HepG2 (cell line): ENCODE measurements at places on chromosomes 2 and 18. TPM values are rescaled to one million over a fixed set of nuclear protein-coding genes. Genes with fewer than 3 reads are reported as not detected.

- no peak for DNase-seq
Measured at GRCh38 chr2:60073201-60073600, 480.3 kb downstream of the BCL11A start.

DNA sequence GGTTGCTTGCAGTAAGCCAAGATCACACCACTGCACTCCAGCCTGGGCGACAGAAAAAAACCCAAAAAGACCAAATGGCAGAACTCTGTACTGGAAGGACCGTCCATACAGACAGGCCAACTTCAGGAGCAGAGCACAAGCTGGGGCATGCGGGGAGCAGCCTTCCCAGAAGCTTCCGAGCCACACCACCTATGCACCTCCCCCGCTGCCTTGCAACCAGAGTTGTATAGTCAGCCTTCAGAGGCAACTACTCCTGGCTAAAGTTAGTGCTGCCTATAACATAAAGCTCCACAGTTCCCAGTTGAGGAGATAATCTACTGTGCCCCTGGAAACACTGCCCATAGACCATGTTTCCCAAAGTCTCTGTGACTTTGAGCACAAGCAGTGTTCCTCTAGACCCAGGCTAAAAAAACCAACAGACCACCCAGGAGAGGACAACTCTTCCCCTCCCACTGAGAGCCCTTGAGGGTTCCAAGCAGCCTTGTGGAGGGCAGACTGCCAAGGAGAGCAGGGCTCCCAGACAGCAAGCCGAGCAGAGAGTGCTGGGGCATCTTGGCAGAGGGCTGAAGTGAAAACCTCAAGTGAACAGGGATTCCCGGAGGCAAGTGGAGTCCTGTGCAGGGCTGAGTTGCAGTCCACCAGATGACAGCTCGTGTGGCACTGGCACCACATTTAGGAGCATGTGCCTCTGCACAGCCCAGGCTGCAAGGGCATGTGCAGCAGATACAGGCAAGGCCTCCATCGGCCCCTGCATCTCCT lies 6.8 kb downstream of the SFT2D3 start:
- no peak for DNase-seq

DNA sequence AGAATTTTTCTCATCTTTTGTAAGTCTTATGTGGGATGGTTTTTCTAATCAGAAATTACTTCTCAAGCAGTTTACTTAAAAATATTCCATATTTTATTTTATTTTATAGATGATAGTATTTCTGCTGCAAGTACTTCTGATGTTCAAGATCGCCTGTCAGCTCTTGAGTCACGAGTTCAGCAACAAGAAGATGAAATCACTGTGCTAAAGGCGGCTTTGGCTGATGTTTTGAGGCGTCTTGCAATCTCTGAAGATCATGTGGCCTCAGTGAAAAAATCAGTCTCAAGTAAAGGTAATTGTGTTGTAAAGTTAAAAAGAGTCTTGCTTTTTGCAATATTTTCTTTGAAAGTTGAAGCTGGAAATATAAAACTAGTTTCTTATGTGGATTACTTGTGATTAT lies 76.2 kb downstream of the EML4 start:
- no peak for DNase-seq

DNA sequence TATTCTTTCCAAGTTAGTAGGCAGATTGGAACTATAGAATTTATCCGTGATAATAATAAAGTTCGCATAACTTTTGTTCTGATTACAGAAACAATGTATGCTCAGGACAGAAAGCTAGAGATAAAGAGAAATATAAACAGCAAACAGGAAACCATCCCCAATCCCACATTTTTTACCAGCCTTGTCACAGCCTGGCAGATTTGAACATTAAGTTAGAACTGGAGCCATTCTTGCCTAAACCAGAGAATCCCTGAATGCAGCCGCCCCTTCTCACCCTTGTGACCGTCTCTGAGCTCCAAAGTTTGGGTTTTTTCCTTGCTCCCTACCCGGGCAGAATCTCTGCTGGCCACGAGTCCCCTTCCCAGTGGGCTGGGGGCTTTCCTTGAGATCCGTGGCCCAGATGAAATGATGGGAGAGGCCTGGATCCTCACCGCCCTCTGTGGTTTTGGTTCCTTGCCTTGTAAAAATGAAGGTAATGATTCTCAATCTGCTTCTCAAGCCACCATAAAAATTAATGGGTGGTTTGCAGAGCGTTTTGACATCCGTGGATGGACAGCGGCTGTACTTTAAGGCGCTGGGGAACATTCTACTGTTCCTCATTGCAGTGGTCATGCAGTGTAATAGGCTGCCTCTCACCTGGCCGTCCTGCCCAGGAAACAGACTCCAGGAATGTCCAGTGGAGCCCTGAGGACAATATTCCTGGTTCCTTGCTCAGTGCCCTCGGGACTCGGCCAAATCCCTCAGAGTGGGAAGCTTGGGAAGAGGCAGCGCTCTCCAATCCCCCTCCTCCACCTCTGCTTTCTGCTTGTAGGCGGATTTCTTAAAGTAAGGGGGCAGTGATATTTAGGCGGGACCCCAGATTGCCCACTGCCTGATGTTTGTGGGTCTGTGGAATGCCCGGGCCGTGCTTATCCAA lies 1.6 kb downstream of the SH3BP4 start:
- DNase-seq: no peak

DNA sequence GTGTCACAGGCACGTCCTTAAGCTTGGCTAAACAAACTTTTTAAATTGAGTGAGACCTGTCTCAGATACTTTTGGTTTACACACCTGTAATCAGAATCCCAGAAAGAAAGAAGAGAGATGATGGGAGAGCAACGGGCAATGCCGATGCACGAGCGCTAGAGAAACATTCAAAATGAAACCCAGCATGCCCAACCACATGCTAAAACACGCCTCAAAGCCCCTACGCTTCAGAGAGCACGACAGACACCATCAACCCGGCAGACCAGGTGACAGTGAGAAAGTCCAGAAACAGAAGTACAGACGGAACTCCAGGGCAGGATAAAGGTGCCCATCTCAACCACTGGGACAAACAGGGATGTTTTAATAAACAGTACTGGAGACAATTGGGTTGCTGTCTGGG lies 85.5 kb downstream of the HDAC4 start:
- DNase-seq: no peak

- DNase-seq: peak; percentile 55
Measured at GRCh38 chr2:108215794-108216211, 24.0 kb upstream of the SULT1C3 start.

DNA sequence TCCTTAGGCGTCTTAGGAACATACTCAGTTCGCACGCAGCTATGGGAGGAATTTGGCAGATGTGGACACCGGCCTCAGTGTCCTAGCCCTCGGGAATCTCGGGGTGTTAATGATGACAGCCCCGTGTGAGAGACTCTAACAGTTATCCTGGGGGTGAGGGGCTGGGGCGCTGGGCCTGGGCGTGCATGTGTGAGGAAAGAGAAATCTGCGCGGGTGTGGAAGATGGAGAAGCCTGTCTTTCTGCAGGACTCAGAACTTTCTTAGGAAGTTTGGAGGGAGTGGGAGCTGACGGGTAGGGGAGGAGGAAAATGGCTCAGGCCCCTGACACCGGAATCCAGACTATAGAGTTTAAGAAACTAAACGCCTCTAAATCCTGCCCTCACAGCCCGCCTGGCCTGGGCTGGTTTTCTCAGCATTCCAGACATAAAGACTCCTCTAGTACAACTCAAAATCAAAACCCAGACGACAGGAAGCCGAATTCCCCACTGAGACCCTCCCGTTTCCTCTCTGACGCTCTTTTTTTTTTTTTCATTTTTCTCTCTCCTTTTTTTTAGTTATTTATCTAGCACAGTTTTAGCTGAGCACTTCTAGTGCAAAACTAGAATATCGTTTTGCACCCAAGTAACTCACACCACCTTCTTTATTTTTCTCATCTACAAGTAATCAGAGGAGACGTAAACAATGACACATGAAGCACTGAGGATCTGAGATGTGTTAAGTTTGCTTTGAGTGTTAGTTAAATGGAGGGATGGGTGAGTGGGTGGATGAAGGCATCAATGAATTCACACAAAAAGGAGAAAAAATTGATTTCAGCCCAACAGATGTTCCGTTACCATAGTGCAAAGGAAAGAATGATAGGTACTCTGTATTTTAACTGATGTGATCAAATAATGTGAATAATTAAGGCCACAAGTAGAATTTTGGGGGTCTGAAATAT lies 1.2 kb upstream of the HAAO start:
- DNase-seq: no peak

GRCh38 chr2:214774108-214774507 lies 35.4 kb downstream of the BARD1 start:
- no peak for DNase-seq

DNA sequence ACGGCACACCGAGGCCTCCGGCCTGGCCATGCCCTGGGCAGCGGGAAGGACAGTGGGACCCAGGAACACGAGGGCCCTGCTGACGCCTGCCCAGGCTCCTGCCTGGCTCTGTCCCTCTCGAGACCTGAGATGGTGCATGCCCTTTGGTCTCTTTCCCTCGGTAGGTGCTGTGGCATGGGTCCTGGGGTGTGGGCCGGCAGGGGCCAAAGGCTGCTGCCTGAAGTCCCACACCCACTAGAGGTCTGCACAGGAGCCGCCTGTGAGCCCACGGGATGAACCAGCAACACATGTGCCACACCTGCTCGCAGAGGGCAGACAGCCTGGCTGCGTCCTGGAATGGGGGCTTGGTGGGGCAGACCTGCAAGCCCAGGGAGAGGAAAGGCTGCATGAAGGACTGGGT lies 73.3 kb downstream of the NDUFA10 start:
- no peak for DNase-seq

GRCh38 chr2:2746731-2747130 lies 415.7 kb upstream of the MYT1L start:
- DNase-seq: no peak

- DNase-seq: no peak
Measured at GRCh38 chr2:73821227-73821626, 7.5 kb upstream of the STAMBP start.

GRCh38 chr2:14776216-14776615 lies 143.7 kb downstream of the LRATD1 start:
- DNase-seq: no peak

DNA sequence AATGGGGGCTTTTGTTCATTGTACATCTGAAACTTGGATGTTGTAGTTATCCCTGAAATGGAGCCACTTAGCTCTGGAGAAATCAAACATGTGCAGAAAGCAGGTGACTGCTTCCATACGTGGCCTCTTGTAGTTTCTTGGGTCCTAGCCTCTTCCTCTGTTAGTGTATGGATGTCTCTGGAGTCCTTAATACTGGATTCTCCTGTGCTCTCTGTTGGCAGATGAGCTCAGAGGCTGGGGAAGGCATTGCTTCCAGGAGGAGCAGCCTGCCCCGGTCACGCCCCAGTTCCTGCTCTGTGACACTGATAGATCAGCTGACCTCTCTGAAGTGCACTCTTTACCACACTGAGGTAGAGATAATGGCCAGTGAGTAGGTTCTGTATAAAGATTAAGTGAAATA lies 176.2 kb downstream of the LDLRAD4 start:
- no peak for DNase-seq

GRCh38 chr2:216477283-216478035 lies 21.2 kb upstream of the RPL37A start:
- DNase-seq: no peak

DNA sequence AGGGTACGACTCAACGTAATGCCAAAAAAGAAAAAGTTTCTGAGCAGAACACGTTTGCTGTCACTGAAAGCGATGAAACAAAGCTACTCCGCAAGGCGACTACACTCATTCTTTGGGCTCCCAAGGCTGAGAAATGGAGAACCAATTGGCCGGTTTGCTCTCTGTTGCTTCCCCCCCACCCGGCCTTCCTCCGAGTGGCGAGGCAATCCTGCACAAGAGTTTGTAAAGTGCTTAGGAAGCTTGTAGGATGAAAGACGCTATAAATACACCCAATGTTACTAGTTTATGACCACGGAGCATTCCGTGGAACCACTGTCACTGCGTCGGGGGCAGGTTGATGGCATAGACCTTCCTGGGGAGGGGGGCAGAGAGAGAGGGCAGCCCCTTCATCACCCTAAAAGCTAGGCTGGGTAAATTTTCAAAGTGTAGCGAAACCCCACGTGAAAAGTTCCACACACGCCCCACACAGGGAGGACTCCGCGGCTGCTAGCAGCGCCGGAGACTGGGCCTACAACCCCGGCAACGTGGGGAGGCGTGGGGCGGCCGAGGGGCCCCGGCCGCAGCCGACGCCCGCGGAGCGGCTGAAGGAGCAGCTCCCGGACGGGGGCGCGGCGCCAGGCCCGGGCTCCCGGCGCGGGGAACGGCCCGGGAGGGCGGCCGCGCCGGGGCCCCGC lies 915 bp downstream of the CUL3 start:
- peak; percentile 34 for DNase-seq

- no peak for DNase-seq
Measured at GRCh38 chr2:70560040-70560439, 6.4 kb upstream of the TGFA start.

DNA sequence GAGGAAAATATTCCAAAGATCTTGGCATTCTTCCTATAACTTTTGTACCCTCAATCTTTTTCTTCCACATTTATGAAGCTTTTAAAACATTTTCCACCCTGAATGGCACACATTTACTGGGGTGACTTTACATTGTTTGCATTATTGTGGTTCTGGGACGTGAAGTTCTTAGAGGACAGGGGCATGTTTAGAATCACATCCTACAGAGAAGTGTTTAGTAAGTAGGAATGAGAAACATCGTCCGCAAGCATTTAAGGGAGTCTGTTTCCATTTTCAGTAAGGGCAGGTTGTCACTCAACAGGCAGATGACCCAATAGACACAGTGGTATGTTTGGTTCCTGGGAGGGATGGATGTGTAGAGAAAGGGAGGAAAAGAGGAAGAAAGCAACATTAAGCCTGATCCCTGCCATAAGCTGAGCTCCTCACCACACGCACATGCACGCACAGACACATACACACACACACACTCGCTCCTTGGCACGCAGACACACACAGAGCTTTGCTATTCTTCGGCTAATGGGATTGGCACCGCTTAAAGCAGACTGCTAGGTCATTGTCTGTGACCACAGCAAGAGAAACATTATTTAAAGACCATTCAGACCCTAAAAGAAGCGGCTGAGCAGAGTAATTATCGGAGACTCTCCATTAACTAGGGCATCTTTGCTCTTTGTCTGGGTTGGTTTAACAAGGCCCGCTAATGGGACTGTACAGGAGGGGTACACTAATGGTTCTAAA lies 14.2 kb upstream of the PLEKHM3 start:
- DNase-seq: no peak

GRCh38 chr2:154992826-154993225 lies 294.3 kb downstream of the KCNJ3 start:
- no peak for DNase-seq

- no peak for DNase-seq
Measured at GRCh38 chr2:113910110-113910717, 20.3 kb downstream of the ACTR3 start.

- peak; percentile 80 for DNase-seq
Measured at GRCh38 chr2:182890773-182891378, 24.4 kb upstream of the FRZB start.

GRCh38 chr18:41311571-41312547 lies 643.2 kb upstream of the PIK3C3 start:
- no peak for DNase-seq

- no peak for DNase-seq
Measured at GRCh38 chr18:5197461-5197860, 404 bp upstream of the AKAIN1 start.

GRCh38 chr2:155301221-155301620 lies 602.7 kb downstream of the KCNJ3 start:
- DNase-seq: no peak

- DNase-seq: no peak
Measured at GRCh38 chr18:38006541-38006940, 440.9 kb upstream of the CELF4 start.

The CD28 gene
- not detected in 2 replicates for total RNA-seq

The RPRM gene
- total RNA-seq: not detected in 2 replicates

The SERPINB12 gene
- total RNA-seq: not detected in 2 replicates

The HNMT gene
- total RNA-seq: 309 and 372 TPM in 2 replicates

The LHCGR gene
- not detected in 2 replicates for total RNA-seq

The GAL3ST2 gene
- total RNA-seq: 0.20 and 0.72 TPM in 2 replicates

The CNTNAP5 gene
- not detected in 2 replicates for total RNA-seq

The FAM117B gene
- 11.0 and 16.6 TPM in 2 replicates for total RNA-seq

The PTPN2 gene
- total RNA-seq: 41.5 and 50.4 TPM in 2 replicates

The CYP27A1 gene
- total RNA-seq: 106 and 157 TPM in 2 replicates

The ASPRV1 gene
- total RNA-seq: 0.40 and 0.42 TPM in 2 replicates
